ENCODE measurements at places on chromosomes 2 and 18. TPM values are rescaled to one million over a fixed set of nuclear protein-coding genes. Genes with fewer than 3 reads are reported as not detected.

Gene BUB1
- 111 TPM for total RNA-seq

Gene IL36G
- total RNA-seq, result not detected

Gene LHCGR
- not detected for total RNA-seq

Gene WDR33
- 71.4 TPM for total RNA-seq

Gene GBX2
- not detected for total RNA-seq

Gene ZNG1B
- 47.4 TPM for total RNA-seq

Gene UPP2
- not detected for total RNA-seq

Gene HSBP1L1
- total RNA-seq, result 5.1 TPM

Gene ARL6IP6
- total RNA-seq, result 21.0 TPM

Gene DNPEP
- 112 TPM for total RNA-seq

Gene HOXD12
- not detected for total RNA-seq

Gene CYBRD1
- total RNA-seq, result 0.79 TPM

Gene ADCYAP1
- not detected for total RNA-seq

DNA sequence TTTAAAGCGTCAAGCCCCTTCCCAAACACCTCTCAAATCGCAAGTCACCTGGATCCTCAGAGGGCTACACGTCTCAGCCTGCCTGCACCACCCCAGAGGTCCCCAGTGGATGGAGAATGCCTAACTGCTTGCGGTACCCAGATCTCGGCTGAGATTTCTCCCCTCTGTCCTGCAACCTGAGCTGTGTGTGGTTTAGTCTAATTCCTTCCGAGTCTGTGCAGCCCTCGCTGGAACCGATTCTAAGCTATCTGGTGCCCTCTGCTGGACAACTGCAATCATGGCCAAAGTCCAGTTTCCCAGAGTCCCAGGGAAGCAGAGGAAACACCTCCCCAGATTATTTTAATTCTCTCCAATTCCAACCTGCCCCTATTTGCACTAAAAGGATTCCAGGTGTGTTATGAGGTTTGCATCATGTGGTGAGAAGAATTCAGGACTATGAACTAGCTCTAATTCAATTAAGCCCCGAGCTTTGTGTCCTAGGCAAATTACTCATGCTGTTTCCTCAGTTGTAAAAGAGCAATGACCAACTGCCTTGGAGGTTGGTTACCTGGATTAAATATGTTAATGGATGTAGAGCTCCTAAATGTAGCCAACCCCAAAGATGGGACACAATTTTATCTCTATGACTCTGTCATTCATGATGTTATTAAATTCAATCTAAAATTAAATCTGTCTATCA is 276.1 kb upstream of the NCKAP5 start:
- DNase-seq, result peak; percentile 65

DNA sequence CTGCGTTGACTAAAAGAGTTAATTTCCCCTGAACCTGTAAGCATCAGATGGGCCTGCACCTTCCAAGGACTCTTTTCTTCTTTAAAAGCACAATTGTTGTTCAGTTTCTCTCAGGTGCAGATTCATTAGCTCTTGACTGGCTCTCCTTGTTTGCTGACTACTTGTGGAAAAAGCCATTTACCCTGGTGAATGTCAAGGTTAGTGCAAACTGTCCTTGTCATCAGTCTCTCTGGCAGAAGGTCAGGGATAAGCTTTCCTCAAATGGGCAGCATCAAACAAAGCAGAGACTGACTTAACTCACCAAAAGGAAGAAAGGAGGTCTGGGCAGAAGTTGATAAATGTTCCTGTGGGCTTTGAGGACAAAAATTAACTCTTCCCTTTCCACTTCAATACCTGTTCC is 922.7 kb downstream of the BCL11A start:
- no peak for DNase-seq

- peak; percentile 71 for DNase-seq
Measured at GRCh38 chr2:106058469-106059137, 135.5 kb downstream of the UXS1 start.

GRCh38 chr2:135638825-135639224 is 102.8 kb upstream of the UBXN4 start:
- DNase-seq, result no peak

DNA sequence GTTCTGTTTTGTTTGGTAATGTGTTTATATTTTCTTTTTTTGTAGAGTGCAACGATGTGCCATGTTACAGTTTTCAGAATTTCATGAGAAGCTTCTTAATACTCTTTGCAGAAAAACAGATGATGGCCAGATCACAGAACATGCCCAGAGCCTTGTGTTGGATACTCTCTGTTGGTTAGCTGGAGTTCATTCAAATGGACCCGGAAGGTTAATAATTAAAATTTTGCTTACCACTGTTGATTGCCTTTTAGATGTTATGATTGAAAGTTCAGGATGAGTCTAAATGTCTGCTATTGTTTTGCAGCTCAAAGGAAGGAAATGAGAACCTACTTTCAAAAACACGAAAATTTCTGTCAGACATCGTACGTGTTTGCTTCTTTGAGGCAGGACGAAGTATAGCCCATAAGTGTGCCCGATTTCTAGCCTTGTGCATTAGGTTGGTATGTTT is 85.2 kb downstream of the BIRC6 start:
- DNase-seq, result no peak

- DNase-seq, result no peak
Measured at GRCh38 chr2:10007921-10008808, 35.2 kb upstream of the KLF11 start.

DNA sequence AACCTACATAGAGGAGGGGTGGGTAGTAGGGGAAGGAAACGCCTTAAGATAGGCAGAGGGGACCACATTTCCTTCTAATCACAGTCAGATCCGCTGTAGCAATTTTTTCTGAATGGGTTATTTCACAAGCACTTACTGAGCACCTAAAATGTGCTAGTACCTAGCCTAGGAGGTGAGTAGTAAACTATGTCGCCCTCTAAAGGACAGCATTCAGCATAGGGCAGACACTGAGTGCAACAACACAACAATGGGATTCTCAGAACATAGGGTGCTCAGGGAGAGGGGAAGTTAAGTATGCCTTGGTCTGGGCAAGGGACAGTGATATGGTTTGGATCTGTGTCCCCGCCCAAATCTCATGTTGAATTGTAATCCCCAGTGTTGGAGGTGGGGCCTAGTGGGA is 166.1 kb upstream of the RAB6C start:
- DNase-seq, result no peak

GRCh38 chr2:220512419-220512818 is 885.0 kb downstream of the SLC4A3 start:
- no peak for DNase-seq

DNA sequence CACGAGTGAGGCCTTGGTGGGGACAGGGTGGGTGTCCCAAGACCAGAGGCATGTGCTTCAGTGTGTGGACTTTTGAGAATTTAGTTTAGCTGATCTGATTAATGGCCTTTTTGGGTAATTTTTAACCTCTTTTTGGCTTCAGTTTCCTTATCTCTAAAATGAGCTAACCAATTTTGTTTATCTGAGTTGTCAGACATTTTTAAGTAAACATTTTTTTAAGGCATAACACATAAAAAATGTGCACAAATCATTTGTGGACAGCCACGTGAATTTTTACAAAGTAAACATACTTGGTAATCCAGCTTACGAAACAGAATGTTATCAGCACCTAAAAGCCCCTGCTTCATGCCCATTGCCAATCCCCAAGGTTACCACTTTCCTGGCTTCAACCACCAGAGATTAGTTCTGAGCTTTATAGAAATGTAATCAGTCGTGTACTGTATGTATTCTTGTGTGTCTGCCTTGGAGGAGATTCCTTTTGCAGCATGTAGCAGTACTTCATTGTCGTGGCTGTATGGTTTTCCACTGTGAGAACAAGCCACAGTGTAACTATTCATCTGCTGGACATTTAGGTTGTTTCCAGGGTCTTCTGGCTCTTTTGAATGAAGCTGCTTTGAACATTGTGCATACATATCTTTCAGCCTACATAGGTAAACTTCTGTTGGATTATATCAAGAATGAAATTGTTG is 8.4 kb upstream of the INO80C start:
- no peak for DNase-seq

- peak; percentile 12 for DNase-seq
Measured at GRCh38 chr2:232238108-232238507, 140.4 kb upstream of the ALPP start.

DNA sequence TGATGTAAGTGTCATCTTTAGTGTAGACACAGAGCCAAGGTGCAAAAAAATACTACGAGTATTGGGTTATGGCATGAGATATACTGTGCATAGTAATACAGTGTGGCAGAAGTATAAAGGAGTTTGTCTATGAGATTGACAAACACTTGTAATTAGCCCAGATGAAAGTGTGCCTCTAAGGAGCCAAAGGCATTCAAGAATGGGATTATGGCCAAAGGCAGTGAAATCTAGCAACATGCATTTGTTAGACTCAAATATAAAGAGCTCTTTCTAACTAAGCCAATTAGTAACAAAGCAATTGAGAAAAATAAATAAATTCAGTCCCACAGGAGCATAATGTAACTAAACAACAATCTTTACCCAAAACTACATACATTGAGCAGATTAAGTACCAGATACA is 1761.8 kb downstream of the SUCLG1 start:
- DNase-seq, result no peak

GRCh38 chr2:194100201-194100600 is 1556.8 kb upstream of the SLC39A10 start:
- no peak for DNase-seq

GRCh38 chr18:25560369-25560768 is 208.4 kb upstream of the ZNF521 start:
- DNase-seq, result no peak

DNA sequence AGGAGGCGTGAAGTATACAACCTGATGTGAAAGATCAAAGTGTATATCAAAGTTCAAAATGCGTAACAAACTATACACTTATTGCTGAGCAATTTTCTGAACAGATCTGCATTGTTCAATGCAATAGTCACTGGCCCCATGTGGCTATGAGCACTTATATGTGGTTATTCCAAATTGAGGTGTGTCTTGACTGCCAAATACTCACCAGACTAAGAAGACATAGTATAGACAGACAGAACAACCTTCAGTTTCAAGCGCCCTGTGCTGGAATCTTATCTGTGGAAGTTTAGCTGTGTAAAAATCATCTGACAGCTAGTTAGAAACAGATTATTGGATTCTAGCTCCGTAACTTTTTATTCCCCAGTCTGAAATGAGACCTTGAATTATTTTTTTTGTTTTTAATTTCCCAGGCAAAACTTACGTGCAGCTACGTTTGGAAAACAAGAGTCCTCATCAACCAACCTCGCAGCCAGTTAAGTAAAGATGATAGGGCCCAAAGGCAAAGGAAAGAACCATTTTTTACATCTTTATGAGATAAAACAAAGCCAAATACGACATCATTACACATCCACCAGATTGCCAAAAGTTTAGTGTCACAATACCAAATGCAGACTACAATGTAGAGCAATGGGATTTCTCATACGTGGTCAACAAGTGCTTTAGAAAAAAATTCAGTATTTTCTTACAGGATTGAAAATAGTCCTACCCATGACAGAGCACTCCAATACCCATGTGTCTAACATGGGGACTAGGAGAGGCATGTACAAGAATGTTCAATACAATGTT is 37.2 kb downstream of the MBOAT2 start:
- no peak for DNase-seq

DNA sequence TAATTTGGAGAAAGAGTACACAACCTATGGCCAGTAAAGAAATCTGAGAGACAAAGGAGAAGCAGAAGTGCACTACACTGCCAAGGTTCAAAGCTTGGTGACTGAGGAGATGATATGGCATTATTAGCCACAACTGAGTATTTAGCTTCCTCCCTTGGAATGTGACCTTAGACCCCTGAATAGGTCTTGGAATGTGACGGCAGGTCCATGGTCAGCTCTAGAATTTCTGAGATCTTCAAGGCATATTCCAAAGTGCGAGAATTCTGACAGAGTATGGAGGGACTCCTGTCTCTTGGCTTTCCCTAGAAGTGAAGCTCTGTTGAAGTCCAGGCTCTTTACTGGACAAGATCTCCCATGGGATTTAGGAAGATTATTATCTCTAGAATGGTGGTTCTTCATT is 130.0 kb upstream of the FN1 start:
- DNase-seq, result no peak

DNA sequence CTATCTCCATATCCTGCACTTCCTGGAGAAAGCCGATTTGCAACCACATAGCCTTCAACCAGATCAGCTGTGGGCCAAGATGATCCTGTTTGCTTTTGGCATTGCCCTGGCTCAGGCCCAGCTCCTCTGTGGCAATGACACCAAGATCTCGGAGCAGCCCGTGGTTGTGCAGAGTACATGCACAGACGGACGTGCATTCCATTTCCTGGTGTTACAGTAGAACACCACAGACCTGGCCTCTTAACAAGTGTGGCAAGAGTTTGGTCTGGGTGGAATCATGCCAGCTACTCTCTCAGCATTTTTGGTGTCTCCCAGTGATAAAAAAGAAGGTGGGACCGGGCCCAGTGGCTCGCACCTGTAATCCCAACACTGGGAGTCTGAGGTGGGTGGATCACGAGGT is 20.0 kb downstream of the MALT1 start:
- no peak for DNase-seq

DNA sequence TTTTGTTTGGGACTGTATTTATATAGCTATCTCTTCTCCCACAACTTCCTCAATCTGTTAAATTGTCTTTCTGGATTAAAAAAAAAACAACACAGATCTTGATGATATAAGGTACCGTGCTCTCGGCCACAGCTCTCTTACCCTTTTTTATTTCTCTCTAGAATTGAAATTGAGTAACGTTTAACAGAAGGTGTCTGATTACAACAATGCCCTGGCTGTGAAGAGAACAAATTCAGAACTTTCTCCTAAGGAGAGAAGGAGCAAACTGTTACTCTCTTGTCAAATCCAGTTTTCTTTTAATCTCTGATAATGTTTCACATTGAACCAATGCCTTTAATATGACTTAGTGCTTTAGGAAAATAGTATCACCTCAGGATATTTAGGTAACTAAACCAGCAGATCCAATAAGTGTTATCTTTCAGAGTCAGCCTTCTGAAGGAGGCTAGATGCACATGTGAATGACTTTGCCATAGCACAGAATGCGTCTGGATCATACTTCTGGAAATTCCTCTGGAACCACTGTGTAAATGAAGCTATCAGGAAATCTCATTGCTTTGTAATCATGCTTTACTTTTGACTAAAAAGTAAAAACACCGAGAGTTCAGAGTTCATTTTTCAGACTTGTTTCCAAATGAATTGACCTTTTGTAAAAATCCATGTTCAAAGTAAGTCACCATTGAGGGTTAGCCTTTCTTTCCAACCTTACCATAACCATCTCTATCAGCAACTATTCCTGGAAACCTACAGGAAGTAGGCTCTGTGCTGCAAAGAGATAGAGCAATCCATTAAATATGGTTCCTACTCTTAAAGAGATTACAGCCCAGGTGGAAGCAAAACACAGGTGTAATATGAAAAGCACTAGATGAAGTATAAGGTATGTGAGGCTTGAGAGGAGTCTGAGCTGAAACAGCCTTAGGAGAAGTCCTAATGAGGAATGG is 147.0 kb upstream of the OSR1 start:
- no peak for DNase-seq

GRCh38 chr2:26454561-26455001 is 23.3 kb downstream of the OTOF start:
- no peak for DNase-seq

- DNase-seq, result no peak
Measured at GRCh38 chr2:145597809-145598208, 1077.9 kb upstream of the ZEB2 start.

- DNase-seq, result no peak
Measured at GRCh38 chr2:6810961-6811360, 54.7 kb downstream of the CMPK2 start.

GRCh38 chr2:84732897-84733778 is 147.7 kb downstream of the TRABD2A start:
- no peak for DNase-seq

All from activated CD8-positive, alpha-beta T cell treated with anti-CD3 and anti-CD28 coated beads for 36 hours (primary cell).